Activated naive CD4-positive, alpha-beta T cell treated with anti-CD3 and anti-CD28 coated beads for 36 hours (primary cell): ENCODE measurements at places on chromosomes 6 and 20. TPM values are rescaled to one million over a fixed set of nuclear protein-coding genes. Genes with fewer than 3 reads are reported as not detected.

DNA sequence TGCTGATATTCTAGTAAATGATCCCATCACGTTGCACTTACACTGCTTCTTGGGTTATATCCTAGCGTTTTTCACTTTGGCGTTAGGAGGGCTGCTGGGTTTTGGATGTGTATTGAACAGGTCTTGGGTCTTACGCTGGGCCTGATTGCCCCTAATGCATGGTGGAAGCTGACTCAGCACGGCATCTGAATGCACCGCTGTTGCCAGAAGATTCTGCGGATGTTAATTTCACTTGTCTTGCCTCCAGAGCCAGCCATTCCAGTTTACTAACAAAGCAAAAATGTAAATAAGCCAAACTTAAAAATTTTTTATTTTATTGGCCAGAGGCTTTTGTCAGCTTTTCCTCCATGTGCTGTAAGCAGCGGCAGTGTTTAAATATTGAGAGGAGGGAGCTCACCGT, 233.5 kb downstream of the TMEM242 start:
- DNase-seq, result no peak
- no peaks in the 10 kb centered on the region for H3K27me3 ChIP-seq
- no peak overlapping the region for H3K4me3 ChIP-seq
- peaks cover 6% of the 10 kb centered on the region for H3K36me3 ChIP-seq
- no peak overlapping the region for H3K27ac ChIP-seq

DNA sequence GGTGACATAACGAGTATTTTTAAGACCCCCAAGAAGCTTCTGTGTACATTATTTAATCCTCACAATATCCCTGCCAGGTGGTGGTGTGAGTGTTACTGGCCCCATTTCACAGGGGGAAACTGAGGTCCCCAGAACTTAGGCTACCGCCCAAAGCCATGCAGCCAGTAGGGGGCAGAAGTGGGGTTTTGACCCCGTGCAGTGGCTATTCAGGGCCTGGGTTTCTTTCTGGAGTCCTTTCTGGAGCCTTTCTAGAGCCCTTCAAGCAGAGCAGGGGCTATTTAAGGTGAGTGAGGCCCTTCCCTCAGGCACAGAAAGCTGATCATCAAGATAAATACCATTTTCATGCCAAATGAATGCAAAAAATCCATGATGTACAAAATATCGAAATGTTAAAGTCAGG, 59.0 kb downstream of the CTCFL start:
- H3K4me3 ChIP-seq, result no peak overlapping the region
- H3K4me1 ChIP-seq, result no peaks in the 10 kb centered on the region
- no peaks in the 10 kb centered on the region for H3K27me3 ChIP-seq
- H3K36me3 ChIP-seq, result no peaks in the 10 kb centered on the region

DNA sequence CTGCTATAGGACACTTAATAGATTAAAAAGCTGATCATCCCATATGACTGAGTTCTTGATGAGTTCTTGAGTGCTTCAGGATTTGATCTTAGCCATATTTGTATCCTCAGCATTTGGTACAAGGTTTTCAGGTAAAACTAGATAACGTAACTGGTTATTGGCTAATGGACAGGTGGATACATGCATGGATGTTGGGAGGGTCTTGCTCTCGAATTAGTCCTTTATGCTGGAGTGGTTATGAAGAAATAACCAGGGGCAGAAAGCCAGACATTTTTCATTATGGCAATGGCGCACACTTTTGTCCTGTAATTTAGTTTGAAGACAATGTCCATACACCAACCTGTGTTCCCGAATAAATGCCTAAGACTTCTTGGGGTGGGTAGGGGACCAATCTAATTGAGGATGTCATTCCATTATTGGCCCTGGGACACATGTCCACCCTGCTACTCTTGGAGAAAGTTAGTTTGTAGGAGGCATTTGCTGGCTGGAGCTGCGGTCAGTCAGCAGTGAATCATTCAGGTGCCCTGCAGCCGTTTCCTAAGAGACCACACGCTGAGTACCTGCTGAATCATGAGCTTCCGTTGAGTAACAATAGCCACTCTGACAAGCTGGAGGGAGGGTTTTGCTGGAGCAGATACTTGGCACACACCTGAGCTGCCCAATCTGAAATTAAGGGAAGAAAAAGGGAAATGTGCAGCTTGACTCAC, 194.4 kb downstream of the FOXA2 start:
- no peaks in the 10 kb centered on the region for H3K36me3 ChIP-seq
- no peaks in the 10 kb centered on the region for H3K4me1 ChIP-seq
- peaks cover 6% of the 10 kb centered on the region for H3K27me3 ChIP-seq
- H3K4me3 ChIP-seq, result no peak overlapping the region
- no peak overlapping the region for H3K27ac ChIP-seq

Gene OTOR
- not detected for total RNA-seq

Gene ZBTB46
- total RNA-seq, result 0.20 TPM

Gene FABP7
- not detected for total RNA-seq
